ENCODE measurements at places on chromosomes 5 and 9.
A peak's percentile ranks its signal among the peaks of the same experiment; 100 is the strongest.

DNA sequence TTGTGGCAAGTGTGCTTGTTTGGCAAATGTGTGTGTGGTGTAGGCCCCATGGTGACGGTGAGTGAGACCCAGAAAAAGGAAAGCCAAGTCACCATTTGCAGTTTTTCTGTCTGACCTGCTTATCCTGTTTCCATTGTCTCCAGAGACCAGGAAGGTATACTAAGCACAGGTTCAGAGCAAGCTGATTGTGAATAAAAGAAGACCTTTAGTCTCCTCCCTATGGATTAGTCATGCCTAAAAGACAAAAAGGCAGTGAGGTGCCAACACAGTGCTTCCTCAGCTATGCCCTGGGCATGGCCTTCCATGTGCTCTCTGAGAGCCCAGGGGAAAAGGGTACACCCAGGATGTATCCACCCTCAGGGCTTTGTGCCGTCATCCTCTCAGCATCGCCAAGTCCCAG, 49.2 kb upstream of the SHOC1 start:
- no peak for DNase-seq

- no peak for DNase-seq
Observed at GRCh38 chr5:176447591-176447977, 601 bp upstream of the FAF2 start.

DNA sequence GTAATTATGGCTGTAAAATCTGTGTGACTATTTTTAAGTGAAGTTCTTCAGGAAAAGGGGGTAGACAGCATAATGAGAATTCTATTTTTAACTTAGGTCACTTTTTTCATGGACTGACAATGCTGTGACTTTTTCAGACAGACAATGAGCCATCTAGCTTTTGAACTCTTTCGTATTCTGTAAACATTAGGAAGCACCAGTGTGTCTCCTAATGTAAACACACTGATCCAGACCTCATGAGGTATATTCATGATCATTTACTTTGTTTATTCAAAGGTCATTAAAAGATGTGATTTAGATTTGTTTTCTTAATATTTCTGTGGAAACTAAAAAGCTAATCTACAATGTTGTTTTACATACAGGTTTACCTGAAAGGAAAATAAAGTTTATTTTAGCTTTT, 352.6 kb downstream of the ADGRV1 start:
- DNase-seq, result no peak

GRCh38 chr5:112681481-112681908, 56.2 kb upstream of the APC start:
- no peak for DNase-seq

DNA sequence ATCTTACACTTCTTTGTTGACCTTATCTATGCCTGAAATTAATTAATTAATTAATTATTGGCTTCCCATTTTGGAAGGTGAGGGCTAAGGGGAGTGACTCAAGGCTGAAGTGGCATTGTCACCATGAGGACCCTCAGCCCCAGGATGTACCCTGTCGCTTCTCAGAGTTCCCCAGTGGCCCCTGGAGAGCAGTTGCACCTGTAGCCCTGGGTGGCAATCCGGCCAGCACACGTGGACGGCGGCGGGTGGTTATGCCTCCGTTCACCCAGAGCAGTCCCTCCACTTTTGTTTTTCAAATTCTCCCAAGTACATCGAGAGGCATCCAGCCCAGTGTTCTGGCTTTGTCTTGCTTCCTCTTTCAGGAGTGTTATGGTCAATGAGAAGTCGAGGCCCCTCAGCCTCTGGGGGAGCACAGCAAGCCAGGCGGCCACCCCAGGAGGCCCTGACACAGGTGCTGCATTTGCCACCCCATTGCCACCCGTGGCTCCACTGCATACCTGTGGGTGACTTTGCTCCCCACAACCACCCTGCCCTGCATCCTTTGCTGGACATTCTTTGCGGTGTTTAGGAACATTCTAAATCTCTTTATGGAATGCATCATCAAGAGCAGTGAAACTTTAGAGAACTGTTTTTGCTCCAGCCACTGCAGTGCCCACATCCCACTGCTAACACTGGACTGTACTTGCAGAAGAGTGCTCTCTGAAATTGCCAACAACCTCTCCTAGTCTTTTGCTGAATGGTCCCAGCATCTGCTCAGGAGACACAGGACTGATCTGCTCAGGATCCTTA, 11.5 kb upstream of the IRX2 start:
- DNase-seq, result no peak

DNA sequence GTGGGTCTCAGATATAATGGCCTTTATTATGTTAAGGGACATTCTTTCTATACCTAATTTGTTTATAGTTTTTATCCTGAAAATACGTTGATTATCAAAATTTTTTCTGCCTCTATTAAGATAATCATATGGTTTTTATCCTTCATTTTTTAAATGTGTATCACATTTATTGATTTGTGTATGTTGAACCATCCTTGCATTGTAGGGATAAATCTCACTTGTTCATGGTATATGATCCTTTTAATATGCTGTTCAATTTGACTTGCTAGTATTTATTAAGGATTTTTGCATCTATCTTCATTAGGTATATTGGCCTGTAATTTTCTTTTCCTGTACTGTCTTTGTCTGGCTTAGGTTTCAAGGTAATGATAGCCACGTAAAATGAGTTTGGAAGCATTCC, 25.5 kb downstream of the PKD2L2 start:
- no peak for DNase-seq

DNA sequence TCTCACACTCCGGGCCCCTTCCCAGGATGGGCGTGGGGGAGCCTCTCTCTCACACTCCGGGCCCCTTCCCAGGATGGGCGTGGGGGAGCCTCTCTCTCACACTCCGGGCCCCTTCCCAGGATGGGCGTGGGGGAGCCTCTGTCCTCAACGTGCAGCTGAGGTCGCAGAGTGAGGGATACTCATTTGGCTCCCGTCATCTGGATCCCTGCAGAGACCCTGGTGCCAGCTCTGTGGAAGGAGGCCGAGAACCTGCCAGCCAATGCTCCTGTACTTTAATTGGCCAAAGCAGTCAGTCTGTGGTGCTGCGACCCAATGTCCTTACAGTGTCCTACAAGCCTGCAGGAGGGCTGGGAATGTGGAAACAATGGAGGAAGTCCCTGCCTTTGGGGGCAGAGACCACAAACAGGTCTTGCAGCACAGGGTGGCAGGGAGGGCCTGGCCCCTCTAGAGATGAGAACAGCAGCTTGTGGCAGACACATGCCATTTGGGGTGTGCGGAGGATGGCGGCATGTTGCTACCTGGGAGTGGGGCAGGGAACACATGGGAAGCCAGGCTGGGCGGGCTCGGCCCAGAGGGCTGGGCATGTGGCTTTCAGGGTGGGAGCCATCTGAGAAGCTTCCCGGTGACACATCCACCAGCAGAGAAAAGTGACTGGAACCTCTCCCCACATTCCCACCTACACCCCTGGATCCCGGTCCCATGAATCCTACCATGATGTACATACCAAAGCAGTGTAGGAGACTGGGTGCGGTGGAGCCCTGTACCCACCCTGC, 13.6 kb upstream of the MRNIP start:
- no peak for DNase-seq

DNA sequence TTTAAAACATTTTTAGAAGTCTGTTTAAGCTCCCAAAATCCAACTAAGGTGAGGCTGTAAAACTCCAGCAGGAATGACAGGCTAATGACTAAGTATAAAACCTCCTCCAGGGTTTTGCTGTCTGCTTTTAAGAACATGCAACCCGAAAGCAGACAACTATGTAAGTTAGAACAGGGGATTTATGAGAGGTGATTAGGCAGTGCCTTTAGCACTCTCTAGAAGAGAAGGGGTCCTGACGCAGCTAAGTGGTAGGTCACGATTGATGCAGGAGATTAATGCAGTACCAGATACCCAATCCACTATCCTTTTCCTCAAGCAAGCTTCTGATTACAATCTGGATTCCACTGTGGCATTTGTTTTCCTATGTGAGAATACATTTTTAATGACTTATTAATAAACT, 25.9 kb downstream of the HOMER1 start:
- DNase-seq, result no peak

DNA sequence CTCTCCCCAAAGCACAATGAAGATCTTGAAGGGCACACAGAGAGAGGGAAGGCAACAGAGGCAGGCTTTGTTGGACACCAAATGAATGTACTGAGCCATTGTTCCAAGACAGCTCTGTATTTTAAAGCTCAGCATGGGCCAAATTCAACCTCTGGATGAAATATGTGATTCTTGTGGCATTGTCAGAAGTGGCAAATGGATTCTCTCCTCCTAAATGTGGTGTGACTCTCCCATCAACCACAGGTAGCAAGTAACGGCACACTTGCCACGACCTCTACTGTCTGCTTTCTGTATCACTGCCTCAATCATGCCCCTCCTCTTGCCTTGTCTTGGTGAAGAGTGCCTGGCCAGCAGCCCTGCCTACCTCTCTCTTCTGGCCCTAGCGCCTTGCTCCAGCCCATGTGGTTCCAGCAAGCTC, 6.1 kb upstream of the MOB3B start:
- DNase-seq, result no peak

DNA sequence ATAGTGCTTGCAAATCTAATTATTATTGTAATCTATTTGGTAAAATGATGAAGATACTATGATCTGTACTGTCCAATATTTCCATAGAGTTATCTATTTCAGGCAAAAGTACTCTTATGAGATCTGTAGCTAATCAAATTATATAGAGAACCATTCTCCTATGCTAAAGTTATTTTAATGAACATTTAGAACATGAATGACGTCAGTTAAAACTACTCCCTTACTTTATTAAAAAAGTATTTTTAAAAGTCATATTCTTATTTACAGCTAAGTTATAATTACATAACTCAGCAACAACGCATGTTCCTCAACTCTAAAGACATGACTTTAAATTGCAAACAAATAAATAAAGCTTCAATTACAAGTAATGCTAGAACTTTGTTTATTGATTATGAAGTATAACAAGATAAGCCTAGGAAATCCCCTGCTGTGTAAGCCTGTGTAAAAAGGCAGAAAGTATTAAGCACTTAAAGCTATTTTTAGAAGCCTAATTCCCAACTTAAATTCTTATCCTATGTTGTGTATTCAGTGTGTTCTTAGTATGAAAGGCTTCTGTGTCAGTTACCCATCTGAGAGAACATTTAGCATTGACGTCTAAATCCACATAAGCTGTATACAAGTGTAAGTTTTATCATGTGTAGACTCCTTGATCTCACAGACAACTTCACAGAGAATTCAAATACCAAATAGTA, 285.7 kb downstream of the HCN1 start:
- DNase-seq, result no peak

GRCh38 chr9:85142968-85143367, 473.4 kb downstream of the NTRK2 start:
- no peak for DNase-seq

- no peak for DNase-seq
Observed at GRCh38 chr5:66440202-66440680, 156.0 kb upstream of the MAST4 start.

GRCh38 chr5:177232761-177233160, 70.8 kb downstream of the RAB24 start:
- DNase-seq, result peak; percentile 41

DNA sequence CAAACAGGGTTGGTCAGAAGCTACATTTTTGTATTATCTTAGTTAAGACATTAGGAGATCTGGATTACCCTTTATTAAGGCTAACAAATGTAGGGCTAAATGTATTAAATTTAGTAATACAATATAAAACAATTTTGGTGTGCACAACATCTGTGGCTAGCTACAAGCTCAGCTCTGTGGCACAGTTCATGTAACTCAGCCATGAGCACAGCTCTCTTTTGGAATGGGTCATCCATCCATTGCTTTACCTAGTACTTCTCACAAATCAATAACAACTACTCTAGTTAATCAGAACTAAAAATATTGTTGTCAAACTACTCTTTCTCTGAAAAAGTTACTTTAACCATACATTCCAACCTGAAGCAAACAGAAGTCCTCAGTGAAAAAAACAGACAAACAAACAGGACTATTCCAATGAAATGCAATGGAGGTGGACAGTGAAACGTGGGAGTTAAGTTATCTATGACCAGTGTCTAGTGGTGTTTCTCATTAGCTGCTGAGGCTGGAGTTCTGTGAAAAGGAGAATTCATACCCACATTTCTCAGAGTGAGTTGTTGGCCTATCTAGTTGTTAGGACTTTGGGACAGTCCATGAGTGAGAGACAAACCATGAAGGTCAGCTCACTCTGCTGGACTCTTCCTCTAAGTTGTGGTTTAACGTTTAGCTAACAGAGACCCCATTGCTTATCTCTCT, 55.1 kb downstream of the PIP5K1B start:
- DNase-seq, result no peak

GRCh38 chr5:53360811-53361210, 119.6 kb upstream of the FST start:
- peak; percentile 78 for DNase-seq

DNA sequence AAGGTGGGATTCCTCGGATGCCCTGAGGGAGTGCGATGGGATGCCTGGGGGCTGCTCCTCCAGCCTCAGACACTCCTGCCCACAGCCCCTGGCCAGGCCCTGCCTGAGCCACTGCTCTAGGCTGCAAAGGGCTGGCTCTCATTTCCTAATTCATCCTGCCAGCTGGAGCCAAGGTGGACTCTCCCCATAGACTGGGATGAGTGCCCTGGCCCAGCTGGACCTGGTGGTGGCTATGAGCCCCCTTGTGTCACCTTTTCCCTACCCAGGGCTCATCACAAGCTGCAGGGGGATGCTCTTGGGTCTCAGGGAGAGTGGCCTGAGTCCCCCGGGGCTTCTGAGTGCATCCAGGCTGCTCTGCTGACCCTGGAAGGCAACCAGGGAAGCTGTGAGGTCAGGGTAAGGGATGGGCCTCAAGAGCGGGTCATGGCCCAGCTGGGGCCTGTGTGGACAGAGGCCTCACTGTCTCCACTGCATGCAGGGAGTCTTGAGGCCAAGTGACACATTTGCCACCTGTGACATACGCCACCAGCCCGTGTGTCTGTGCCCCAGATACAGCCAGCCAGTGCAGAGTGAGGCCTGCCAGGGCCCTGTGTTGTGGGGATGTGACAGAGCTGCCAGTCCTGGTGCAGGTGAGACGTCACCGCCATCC, 102.7 kb upstream of the IER5L start:
- no peak for DNase-seq

DNA sequence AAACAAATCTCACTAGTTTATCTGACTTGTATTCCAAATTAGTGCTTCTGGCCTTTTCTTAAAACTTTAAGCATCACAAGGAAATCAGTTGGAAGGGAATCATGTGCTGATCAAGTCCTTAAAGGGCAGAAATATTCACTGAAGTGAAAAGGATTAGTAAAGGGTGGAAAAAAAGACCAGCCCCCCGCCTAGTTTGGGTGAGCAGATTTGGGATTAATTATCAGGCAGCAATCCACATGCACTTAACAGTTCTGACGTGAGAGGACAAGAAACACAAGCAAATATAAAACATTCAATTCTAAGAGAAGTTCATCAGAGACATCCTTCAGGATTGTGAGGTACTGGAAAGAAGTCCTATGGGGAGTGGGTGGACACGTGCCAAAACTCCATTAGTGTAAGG, at the start of gene TYRP1:
TSS of gene TYRP1 (plus strand) at position 245 of the 400 bp plus-strand sequence. CDS start 612 bp downstream, outside the sequence.
- DNase-seq, result no peak

DNA sequence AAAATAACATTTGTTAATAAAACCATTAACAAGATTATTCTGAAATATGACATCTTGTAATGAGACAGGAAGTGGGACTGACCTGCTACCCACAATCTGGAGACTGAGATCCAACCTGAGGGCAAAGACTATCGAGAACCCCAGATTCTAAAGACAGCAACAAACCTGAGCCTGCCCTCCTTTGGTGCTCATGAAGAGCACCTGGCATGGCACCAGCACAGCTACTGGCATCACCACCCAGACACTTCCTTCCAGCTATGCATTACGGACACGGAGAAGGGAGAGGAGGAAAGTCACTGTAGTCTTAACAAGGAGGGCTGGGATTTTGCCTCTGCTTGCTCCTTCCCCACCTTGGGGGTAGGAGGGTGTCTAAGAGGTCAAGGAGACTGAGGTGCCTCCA, 105.5 kb downstream of the AUH start:
- DNase-seq, result no peak

GRCh38 chr5:149151717-149152116, 10.4 kb downstream of the ABLIM3 start:
- DNase-seq, result no peak

Data from adipocyte (in vitro differentiated cells).